CD4-positive, alpha-beta T cell treated with Interferon gamma for 1 hour (primary cell): ENCODE measurements at places on chromosomes 4 and X.

DNA sequence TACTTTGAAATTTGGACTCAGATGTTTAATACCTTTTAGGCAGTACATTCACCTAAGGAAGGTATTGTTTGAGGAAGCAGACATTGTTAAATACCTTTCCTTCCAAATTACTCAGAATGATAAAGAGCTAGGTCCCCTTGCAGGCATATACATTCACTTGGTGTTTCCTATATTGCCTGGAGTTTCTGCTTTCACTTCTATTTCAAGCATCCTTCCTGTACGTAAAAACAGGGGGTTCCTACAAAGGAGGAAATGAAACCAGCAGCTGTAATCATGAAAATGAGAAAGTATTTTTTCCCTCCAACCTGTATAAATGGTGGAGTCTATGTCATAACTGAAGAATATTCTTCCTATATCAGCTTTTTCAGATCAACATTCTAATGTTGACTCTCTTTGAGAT lies 90.4 kb upstream of the RASGEF1B start:
- no peak for DNase-seq

DNA sequence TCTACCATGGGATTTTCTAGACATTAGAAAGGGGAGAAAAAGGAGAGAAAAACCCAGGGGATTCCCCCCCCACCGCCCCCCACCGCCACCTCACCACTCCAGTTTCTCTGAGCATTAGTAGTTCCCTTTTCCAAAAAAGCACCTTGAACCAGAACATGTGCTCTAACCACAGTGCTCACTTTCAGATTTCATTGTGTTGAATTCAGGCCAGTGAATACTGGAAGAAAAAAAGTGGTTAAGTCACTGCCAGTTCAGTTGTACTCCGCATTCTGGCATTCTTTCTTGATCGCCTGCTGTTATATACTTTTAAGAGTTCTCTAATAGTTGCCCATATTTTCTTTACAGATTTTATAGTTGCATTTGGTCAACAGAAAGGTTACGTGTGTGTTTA lies 40.9 kb downstream of the JADE3 start:
- no peak for DNase-seq

DNA sequence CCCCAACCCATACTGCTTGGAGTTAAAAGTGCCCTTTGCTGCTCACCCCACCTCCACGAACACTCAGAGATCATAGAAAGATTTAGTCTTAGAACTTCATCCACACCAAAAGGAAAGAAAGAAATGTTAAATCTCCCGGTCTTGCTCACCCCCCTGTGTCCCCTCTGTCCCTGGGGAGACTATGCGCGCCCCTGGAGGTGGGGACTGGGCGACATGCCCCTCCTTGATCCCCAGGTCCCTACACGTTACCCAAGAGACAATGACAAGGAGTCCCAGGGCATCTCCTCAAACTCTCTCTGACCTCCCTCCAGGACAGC lies 620 bp downstream of the ITM2A start:
- DNase-seq: no peak

GRCh38 chr4:76550966-76551780 lies 116.1 kb downstream of the SHROOM3 start:
- DNase-seq: no peak

- no peak for DNase-seq
Measured at GRCh38 chrX:143094417-143095023, 68.8 kb downstream of the SPANXN4 start.

DNA sequence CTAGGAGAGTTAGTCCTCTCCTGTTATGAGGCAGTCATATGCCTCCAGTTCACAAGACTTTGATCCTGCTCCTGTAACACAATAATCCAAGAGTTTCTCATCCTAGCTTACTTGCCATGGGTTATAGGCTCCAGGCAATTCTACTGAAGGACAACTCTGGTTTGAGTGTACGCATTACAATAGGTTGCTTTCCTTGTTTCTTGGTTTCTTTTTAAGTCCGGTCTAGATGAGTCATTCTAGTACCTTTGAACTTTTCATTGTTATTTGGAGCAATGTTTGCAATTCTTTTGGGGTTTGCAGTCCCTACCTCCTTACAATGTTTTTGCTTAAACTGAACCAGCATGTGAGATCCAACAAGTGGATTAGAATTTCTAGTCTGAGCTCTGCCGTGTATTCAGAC lies 109.1 kb downstream of the ANAPC4 start:
- no peak for DNase-seq

DNA sequence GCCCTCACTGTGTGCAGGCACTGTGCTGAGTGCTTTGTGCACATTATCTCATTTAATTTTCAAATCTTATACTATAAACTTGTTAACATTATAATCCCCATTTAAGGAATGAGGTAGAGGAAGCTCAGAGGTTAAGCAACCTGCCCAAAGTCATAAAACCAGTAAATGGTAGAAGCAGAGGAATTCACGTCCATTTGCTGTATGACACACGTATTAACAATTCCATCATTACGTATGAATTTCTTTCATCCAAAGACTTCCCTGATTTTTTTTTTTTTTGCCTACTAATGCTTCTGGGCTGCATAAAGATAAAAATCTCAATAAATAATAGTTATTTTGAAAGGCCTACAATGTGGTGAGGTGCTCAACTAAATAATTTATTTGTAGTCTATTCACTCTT lies 64.5 kb upstream of the H2AZ1 start:
- DNase-seq: no peak

DNA sequence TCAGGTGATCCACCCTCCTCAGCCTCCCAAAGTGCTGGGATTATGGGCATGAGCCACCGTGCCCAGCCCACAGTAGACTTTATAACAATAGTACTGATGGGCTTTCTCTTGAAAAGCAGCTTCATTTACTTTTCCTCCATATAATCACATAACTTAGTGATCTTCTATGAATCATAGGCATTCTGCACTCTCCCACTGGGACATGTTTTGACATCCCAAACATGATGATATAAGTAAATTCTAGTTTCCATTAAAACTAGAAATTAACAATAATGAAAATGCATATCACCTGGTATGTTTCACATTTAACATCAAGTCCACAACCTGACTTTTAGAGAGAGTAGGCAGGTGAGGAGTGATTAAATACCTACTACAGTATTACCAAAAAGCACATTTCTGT lies 96.5 kb downstream of the CAMK2D start:
- no peak for DNase-seq

- DNase-seq: no peak
Measured at GRCh38 chrX:101736651-101737050, 77.0 kb upstream of the ARMCX2 start.

- DNase-seq: no peak
Measured at GRCh38 chr4:181761156-181761555, 482.0 kb upstream of the TENM3 start.

- DNase-seq: no peak
Measured at GRCh38 chr4:55765070-55765469, 54.5 kb upstream of the EXOC1L start.

DNA sequence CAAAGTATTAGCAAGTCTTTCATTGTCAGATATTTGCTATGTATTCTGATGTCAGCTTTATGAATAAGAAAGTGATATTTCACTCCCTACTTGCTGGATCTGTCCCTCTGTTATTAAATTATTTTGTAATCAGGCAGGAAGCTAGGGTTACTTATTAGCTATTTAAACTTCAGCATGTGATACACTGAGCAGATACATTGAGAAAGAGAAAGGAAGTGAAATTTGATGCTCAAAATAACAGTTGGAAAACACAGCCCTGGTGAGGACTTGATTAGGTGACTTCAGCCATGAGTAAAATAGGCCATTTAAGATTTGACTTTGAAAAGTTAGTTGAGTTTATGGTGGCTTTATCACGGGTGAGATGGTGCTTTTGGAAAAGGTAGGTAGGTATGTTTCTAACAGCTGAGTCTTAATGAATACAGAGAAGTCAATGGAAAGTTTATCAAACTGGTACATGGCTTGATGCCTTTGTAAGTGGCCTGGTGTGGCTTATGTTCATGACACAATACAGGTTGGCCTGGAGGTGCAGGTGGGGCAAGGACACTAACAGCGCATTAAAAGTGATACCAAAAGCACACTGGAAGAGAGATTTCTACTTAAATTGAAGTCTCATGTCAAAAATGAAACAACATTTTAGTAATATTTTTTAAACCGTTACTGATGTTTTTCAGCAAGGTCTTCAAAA lies 321.2 kb upstream of the SPOCK3 start:
- no peak for DNase-seq

DNA sequence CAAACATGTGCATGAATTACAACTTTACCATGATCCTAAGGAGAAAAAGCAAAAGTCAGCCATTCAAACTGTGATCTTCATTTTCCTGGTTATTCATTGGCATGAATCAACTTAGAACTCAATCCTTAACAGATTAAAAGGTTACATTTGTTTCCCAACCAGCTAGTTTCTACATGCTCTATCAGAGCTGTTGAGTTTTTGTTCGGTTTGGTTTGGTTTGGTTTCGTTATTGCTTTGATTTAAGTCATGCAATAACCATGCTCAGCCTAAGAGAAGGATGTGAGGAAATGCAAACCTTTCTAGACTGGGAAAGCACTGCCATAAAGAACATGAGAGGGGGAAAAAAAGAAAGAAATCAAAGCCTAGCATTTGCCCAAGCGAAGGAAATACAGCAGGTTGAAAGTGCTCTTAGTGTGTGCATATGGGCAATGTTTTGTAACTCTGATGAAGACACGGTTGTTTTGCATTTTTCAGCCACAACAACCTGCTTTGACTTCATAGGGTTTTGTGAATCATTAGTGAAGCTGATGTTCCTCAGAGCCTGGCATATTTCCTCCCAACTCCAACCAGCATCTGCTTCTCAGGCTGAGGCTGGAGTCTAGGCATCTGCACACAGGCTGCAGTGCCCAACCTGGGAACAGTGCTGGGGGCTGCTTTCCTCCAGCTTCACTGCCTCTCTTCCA lies 234.3 kb downstream of the ZNF674 start:
- no peak for DNase-seq

- DNase-seq: no peak
Measured at GRCh38 chr4:80540785-80541469, 205.4 kb downstream of the CFAP299 start.

DNA sequence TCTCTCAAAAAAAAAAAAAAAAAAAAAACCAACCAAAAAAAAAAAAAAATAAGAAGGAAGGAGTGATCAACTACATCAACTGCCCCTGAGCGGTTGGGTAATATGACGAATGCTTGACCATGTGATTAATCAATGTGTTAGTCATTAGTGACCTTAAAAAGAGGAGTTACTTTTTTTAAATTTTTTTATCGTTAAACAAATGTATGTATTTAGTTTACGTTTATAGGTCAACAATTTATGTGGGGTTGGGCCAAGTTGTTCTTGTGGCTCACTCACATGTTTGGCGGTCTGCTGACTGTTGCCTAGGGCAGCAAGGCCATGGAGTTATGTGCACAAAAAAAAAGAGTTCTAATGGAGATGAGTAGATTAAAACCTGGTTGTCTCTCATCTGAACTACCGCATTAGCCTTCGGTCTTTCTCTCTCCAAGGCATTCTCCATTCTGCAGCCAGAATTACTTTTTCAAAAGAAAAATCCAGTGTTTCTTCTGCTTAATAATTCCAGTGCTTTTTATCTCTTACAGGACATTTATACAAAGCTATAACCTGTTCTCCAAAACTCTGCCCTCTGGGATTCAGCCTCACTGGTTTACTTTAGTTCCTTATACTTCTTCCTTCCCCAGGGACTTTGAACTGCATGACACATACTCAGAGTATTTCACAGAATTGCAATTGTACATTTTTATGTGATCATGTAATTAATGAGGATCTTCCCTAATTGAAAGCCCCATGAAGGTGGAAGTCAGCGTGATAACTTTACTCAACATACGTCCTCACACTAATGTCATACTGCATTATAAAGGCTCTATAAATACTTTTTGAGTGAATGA lies 505.5 kb downstream of the ANKRD50 start:
- DNase-seq: no peak

DNA sequence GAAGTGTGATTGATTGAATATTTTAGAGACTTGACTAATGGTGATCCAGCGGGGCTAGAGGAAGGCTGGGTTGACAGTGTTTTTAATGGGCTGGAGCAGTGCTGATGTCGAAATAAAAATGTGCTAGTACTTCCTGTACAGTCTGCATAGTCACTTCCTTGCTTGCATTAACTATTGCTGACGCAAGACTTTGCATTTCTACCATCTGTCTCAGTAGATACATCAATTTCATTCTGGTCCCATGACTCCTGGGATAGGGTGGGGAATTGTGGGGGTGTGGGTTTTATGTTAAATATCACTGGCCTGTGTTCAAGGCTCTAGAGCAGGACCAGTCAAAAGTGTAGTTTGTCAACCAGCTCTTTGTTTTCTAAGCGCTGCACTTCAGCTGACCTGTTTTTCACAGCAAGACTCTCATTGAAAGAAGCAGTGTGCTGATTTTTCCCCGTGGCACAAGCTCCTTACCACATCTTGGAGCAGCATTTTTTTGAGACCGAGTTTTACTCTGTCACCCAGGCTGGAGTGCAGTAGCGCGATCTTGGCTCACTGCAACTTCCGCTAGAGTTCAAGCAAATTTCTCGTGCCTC lies 35.2 kb upstream of the PHEX start:
- DNase-seq: peak; percentile 22

GRCh38 chr4:163191999-163192398 lies 25.3 kb upstream of the NAF1 start:
- DNase-seq: no peak

DNA sequence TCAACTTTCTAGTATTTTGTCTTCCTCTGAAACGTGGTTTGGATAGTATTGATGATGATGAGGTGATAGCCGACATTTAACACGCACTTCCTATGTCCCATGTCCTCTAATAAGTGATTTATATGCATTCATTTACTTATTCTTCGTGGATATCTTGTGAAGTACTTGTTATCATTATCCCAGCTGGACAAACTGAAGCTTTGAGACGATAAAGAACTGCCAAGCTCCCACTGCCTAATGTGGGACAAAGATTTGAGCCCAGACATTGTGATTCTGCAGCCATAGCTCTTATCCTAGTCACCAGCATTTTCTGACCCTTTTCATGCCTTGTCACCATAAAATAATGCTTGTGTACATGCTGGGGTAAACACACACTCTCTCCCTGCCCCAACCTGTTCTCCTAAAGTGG lies 92.5 kb downstream of the RAPGEF2 start:
- no peak for DNase-seq

GRCh38 chr4:39133623-39134022 lies 48.7 kb upstream of the WDR19 start:
- DNase-seq: no peak
